ENCODE measurements at places on chromosomes 13 and 19.

DNA sequence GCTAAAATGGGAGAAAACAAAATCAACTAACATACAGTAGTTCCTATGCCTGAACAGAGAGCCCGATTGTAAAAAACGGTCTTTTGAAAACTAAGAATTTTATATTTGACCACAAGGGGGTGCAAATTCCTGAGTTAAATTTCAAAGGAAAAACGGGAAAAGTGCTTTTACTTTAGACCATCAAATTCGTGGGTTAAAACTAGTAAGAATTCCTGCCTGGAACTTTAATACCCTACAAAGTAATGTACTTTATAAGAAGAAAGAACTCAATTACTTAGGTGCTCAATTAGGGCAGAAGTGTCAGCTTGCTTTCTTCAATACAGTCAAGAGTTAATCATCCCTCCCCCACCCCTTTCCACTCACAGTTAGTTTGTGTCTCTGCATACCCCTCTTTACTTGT is 69.8 kb downstream of the KCNRG start:
- DNase-seq = peak; percentile 71

DNA sequence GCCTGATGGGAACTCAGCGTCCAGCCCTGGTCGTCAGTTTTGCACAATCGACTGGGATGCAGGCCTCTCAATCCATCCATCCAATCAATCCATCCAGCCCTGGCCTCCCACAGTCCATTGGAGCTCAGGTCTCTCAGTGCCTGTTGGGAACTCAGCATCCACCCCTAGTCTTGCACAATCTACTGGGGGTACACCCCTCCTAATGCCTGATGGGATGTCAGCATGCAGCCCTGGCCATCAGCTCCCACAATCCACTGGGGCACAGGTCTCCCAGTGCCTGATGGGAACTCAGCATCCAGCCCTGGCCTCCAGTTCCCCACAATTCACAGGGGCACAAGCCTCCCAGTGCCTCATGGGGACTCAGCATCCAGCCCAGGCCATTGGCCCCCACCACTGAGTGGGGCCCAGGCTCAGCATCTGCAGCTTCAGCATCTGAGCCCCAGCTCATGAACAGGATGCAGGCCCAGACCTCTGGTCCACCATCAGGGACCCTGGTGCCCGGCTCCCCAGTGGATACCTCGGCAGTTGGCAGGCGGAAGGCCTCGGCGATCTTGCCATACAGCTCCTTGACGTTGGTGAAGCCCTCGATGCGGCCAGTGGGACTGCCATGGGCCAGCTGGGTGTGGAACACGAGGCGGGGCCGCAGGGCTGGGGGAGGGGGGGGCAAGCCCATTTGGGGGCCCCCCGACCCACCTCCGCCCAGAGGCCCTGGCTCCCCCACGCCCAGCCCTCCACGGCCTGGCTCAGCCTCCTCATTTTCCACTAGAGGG is 7.2 kb upstream of the PTGER1 start:
- no peak for DNase-seq

DNA sequence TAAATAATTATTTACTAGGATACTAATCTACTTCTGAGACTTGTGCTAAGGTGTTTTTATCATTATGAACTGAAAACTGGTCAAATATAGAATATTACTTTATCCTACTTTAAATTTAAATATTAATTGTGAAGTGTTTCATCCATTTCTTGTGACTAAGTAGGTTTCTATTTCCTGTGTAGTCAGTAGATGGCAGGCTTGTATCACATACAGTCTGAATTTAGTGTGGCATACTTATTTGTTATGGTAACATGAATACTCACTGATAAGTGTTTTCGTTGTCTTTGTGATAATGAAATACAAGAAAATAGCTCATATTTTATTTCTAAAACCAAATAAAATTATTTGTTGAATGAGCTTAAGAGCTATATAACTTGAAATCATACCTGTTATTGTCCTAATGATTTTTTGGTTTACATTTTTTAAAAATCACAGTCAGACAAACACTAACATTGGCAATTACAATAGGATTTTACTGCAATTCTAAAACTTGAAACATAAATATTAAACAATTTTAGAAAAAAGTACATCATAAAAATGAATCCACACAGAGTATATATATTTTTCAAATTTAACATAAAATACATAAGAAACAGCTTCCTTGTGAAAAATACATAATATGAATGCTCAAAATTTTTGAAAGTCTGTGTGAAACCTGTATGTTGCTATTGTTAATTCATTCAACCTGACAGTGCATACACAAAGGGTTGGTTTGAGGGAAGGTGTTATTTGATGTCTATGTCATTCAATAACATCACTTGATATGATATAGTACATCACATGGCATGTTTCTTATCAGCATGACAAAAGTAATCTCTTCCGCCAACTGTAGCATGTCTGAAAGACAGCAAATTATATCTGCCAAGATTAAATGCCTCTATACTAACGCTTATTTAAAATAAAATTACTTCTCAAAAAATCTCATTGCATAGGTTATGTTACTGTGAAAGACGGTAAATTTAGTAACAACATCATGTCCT is 904.8 kb upstream of the PCDH20 start:
- DNase-seq = peak; percentile 70

DNA sequence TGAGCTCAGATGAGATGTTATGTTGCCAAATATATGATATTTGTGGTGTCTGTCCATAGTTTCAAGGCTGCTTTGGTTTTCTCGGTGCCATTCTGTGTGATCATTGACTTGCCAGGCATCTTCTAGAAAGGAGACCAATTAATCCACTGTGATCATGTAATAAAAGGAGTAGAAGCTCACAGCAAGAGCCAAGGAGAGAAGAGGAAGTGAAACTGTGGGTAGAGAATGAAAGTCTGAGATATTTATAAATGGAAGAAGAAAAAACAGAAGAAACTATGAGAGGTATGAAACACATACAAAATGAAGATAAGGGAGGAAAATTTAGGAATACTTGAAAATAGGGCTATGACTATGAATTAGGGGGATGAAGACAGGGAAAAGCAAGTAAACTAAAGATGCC is 11.1 kb upstream of the ZNF613 start:
- no peak for DNase-seq

DNA sequence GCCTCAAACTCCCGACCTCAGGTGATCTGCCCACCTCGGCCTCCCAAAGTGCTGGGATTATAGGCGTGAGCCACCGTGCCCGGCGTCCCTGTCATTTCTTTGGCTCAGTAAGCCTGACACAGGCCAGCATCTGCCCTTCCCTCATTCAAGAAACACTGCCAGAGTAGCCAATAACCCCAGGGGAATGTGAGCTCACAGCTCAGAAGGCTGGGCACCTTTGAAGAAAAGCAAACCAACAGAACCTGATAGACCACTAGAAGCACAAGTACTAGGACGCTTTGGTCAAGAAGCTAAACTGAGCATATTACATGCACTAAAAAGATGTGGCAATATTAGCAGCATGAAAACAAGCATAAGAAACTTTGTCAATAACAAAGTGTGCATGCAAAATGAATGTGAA is 14.2 kb downstream of the SIGLEC5 start:
- no peak for DNase-seq

GRCh38 chr19:12162513-12162881 is 399 bp upstream of the ZNF136 start:
- no peak for DNase-seq

DNA sequence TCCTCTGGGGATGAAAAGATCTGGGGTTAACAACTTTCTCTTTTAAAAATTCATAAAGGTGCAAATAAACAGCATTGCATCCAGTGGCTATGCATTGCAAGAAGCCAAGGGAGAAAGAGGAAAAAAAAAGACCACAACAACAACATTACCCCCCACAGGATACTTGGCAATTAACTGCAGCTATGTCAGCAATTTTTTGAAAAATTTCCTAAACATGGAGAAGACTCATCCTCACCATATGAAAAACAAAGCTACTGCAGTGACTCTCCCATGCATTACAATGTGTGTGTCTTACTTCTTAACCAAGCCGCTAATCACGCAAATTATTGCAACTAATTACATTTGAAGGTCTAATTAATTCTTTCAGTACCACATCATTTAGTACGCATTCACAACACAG is 309.8 kb upstream of the ZNF507 start:
- DNase-seq = no peak

Measured in ELR (cell line).